ENCODE measurements at places on chromosomes 7 and 10.

DNA sequence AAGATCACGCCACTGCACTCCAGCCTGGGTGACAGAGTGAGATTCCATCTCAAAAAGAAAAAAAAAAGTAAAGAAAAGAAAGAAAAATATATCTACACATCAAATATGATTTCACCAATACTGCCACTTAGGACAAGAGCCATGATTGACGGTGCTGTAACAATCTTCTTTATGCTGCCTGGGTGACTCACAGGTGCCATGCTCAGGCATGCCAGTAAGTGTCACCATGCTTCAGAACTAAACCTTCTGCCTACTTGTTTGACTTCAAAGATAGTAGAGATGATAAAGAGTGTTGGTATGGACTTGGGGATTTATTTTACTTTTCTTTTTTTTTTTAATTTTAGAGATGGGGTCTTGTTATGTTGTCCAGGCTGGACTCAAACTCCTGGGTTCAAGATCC is 33.6 kb upstream of the DNMBP start:
- DNase-seq, result no peak

DNA sequence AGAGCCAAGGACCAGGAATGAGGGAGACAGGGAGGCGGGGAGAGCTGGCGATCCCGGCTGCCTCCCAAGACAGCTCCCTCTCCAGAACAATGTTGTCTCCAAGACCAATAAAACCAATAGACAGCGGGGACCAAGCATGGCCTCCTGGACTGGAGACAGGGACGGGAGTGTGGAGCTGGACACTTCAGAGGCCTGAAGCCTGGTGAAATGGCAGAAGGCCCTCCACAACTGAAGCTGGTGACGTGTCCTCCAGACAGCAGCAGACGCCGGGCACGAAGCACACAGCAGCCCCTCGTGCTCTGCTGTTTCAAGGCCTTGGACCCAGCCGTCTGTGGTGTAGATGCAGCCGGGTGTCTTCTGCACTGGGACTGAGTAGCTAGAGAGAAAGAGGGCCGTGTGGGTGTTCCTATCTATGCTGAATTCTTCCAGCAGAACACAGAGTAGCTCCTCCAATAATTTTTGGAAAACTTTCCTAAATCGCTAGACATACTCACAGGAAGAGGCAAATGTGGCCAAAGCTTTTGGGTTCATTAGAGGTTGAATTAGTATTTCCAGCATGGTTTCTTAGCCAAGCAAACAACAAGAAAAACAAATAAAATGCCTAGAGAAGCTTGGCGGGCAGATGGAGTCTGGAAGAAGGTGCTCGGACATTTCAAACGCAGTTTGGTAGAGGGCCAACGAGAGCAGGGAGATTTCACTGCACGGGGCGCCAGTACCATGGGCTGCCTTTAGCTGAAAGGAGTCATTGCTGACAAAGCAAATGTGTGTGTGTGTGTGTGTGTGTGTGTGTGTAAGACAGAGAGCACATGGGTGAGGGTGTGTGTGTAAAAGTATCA is 570.4 kb downstream of the TCERG1L start:
- no peak for DNase-seq

- DNase-seq, result no peak
Measured at GRCh38 chr10:44650691-44651661, 260.2 kb upstream of the TMEM72 start.

DNA sequence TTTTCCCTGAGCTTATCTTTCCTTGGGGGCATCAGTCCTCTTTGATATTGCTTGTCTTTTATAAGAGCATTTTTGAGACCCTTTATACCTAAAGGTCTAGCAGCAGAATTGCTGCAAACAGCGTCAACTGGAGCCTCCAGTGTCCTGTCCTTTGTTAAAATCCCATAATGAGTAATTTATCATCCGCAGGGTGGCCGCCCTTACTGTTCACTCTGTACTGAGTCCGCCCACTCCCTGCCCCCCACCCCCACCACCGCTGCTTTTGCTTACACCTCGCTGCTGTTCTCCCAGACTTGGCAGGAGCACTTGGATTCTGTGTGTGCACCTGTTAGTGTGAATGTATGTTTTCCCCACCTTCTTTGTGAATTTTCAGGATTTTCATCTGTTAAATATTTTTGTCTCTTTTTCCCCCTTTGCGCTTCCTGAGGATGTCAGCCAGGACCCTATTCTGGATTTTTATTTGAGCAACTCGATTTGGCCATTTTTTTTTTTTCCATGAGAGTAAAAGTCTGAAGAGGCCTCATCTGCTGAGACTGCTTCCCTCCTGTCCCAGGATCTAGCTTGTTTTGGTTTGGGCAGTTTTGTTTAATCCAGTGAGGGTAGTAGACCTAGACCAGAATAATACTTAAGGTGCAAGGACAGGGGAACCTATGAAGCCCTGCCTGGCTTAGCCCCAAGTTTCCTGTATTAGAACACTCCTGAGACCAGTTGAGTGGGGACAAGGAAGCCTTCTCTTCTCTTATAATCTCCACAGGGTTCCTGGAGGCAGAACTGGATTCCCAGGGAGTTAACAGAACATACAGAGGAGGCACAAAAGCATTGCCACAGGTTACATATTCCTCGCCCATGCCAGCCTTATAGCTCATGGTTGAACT is 8.2 kb downstream of the AGFG2 start:
- no peak for DNase-seq

DNA sequence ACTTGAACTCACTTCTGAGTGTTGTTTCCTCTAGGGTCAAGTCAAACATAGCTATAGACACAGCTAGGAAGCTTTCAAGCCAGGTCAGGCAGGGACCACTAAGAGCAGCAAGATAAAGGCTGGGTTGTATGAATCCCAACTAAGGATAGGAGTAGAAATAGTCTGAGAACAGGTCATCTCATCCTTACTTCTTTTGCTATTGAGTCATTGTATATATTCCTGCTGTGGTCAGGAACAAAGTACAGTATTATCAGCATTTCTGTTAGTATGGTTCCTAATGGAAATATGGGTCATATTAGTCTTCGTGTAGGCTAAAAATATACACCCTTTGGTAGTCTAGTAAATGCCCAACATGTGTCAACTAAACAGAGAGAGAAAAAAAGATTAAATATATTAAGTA is 145.3 kb downstream of the BTAF1 start:
- DNase-seq, result no peak

DNA sequence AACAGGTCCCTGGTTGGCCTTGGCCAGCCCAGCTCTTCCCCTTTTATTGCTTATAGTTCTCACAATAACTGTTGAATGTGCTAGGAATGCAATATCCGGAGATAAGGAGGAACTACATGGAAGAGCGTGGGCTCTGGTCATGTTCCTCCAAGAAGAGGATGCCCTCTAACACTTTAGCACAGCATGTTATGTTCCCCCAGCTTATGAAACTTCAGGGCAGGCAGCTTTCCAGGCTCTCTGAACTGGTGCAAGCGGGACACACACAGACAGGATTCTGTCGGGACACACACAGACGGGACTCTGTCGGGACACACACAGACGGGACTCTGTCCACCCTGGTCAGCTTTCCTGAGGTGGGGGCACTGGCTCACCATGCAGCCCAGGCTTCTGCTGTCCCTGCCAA is 141.6 kb downstream of the PKD1L1 start:
- no peak for DNase-seq

DNA sequence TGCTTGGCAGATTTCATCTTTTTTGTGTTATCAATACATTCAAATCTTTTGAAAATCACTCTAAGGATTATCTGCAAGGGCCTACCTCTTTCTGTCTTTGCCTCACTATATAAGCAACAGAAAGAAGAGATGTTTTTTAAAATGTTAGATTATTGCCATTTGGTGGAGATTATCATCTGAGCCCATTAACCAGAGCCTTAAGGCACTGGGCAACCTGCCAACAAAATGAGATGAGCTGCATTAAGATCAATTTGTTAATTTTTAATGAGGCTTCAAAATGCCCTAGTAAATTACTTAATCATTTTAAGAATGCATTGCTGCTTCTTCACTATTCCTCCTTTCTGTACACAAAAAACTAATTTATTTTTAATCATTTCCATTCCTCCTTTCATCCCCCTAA is 314.1 kb downstream of the SNX13 start:
- DNase-seq, result no peak

DNA sequence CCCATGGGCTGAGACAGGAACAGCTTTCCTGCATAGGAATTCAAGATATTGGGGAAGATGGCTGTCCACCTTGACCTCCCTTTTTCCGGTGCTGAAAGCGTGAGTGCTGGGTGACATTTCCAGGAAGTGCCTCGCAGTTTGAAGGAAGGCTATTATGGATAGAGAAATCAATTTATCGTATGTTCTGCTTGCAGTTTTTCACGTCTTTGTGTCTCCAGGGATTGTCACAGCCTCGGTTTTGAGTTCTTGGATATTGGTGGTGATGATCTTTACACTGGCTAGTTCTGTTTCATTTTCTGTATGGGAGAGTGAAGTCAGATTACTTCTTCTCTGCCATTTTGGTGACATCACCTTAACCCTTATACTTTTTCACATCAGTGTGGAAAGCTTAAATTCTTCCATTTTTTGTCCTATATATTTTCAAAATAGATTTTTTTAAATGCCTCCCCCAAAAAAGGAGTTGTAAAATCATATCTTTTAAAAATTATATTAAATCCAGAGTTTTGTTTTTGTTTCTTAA is 102.5 kb upstream of the APBB1IP start:
- no peak for DNase-seq

- DNase-seq, result peak; percentile 61
Measured at GRCh38 chr7:111650456-111650999, 88.2 kb upstream of the IMMP2L start.

GRCh38 chr7:126804604-126805003 is 448.1 kb downstream of the GRM8 start:
- DNase-seq, result no peak

DNA sequence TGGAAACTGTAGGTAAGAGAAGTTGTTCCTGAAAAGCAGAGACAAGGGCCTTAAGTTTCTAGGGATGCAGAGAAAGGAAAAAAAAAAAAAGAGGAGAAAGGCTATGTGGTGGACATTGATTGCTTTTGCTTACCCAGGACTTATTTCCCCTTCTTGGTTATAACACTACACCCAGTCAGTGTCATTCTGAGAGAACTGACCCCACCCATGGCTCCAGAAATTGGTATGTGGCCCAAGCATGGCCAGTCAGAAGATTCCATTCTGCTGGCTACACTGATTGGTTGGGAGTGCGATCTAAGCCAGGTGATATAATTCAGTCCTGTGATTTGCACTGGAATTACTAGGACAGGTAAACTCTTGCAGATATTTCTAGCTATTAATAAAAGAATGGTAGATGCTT is 62.2 kb upstream of the EXOC4 start:
- DNase-seq, result no peak

DNA sequence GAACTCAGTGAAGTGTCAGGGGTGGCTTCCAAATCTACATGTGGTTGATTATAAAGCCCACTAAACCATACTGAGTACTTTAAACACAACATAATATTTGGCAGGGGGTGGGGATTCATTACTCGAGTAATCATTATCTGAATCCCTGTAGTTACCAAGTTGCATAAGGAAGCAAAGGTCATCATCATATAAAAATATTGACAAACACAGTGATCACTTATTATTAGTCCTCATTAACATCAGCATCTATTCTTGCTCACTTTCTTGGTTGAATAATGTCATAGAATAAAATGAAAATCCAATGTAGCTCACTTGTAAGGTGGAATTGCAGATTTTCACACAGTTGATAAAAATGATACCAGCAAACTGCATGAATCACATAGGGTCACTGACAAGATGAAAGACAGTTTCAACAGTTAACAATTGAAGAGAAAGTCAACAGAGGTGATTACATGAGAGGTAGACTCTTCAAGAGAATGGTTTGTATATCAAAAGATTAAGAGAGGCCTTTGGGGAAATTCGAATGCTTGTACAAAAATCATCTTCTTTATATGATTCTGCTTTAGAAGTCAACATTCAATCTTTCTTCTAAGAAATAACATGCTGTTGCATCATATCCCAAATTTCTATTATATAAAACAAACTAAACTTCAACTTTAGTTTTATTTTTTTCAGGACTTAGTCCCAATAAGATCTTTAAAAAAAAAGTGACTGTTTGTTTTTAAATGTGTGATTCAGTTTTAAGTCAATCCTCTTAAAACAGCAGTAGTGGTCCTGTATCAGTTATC is 185.5 kb upstream of the KLF14 start:
- DNase-seq, result no peak

- no peak for DNase-seq
Measured at GRCh38 chr7:45894665-45895062, 6.4 kb downstream of the IGFBP1 start.

DNA sequence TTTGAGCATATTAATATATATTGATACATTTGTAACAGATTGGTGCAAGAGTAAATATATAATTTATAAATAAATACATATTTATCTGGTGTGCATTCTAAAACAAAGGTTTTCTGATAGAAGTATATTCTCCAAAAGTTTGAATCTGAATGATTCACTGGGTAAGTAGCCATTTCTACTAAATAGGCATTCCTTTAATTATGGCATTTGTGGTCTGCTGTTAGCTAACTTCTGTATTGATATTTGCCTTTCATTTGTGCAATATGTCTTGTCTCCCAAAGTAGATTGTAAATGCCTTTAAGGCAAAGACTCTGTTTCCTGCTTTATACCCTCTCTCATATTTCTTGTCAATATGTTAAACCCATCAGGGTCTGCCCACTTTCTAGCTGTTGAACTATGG is 11.1 kb upstream of the ARID5B start:
- DNase-seq, result no peak

GRCh38 chr7:151484971-151485707 is 34.6 kb downstream of the RHEB start:
- no peak for DNase-seq

DNA sequence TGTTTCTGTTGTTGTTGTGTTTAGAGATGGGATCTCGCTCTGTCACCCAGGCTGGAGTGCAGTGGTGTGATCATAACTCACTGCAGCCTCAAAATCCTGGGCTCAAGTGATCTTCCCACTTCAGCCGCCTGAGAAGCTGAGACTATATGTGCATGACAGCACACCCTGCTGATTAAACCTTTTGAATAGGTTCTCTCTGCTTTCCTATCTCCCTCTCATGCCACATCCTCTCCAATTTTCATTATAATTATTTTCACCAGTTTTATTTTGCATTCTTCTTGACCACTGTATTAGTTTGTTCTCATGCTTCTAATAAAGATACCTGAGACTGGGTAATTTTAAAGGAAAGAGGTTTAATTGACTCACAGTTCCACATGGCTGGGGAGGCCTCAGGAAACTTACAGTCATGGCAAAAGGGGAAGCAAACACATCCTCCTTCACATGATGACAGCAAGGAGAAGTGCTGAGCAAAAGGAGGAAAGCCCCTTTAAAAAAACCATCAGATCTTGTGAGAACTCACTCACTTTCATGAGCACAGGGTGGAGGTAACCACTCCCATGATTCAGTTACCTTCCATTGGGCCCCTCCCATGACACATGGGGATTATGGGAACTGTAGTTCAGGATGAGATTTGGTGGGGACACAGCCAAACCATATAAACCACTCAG is 12.9 kb downstream of the AGK start:
- DNase-seq, result no peak

- DNase-seq, result no peak
Measured at GRCh38 chr7:134706468-134706867, 59.8 kb downstream of the BPGM start.

GRCh38 chr10:50805981-50806622 is 66.4 kb downstream of the ASAH2B start:
- no peak for DNase-seq

- DNase-seq, result no peak
Measured at GRCh38 chr10:121709675-121710073, 111.4 kb upstream of the FGFR2 start.

GRCh38 chr7:12031186-12031585 is 179.9 kb upstream of the TMEM106B start:
- DNase-seq, result no peak

Measured in SHP77 (cell line).